ENCODE measurements at places on chromosomes 16 and 17.

DNA sequence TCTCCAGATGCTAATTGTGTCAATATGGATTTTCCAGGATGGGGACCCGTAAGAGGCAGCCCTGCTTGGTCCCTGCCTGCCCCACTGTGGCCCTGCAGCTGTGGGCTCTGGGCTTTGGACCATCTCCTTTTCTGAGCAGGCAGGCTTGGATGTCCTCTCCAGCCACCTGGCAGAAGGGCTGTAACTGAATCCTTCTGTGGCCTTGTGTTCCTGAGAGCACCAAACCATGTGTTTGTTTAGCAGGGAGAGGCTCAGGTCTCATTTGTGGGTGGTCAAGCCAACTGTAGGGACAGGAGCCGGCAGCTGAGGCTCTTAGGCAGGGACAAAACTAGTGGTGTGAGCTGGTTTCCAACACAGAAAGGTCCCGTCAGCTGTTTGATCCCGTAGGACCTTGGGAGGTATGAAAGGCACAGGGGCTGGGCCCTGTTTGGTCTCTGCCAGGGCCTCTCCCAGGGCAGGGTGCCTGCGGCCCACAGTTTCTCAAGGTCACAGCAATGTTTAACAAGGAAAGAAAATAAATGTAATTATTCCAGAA is 18.5 kb downstream of the SEC14L5 start:
- DNase-seq = no peak

DNA sequence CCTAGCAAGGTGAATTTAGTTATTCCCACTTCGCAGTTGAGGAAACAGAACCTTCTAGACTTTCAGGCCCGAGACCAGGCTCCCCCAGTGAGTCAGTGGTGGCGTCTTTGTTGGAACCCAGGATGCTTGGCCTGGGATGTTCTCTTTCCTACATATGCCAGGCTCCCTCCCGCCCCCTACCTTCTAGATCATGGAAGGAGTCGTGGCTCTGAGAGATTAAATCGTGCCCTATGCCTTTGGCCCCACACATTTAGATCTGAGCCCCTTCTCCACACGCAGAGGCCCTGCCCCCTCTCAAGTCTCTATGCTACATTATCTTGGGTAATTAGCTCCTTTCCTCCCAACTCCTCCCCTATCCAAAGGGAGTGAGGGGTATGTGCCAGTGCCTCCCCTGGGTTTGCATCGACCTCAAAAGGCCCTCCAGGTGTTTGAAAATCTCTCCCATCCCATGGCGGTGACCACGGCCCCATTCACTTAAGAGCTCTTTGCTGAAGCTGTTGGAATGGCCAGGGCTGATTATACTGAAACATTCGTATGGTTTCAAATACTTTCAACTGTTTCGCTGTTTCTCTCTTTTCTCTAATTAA is 3.0 kb downstream of the NGFR start:
- DNase-seq = no peak

GRCh38 chr17:3547628-3548027 is 10.0 kb downstream of the TRPV3 start:
- no peak for DNase-seq

DNA sequence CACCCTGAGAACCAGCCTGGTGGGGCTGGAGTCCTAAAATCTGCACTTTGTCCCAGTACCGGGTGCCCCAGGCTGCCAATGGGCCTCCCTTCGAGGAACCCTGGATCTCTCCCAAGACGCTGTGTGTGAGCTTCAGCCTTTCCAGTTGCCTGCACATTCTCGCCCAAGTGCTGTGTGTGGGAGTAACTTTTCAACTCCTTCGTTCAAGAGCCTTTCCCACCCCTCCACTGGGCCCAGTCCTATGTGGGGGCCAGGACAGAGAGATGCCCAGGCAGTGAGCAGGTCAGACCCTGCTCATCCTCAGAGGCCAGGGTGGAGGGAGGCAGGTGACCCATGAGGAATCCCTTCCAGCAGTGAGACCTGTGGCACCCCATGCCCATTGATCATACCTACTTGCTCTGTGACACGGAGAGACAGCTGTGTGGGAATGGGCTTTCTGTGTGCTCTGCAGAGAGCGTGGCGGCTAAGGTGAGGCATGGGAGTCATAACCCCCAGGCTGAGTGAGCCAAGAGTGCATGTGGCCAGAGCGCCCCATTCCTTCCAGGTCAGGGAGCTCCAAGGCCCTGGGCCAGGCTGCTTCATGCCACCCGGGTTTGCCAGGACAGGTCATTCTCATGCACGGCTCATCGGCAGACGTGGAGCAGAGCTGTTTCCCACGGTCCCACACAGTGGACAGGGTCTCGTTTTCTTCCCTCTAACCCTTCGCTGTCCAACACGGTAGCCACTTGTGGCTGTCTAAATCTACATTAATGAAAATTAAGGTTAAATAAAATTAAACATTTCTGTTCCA is 154.4 kb downstream of the CLEC16A start:
- no peak for DNase-seq

- DNase-seq = no peak
These were observed 51.2 kb downstream of the LITAF start for GRCh38 chr16:11535494-11535893.

DNA sequence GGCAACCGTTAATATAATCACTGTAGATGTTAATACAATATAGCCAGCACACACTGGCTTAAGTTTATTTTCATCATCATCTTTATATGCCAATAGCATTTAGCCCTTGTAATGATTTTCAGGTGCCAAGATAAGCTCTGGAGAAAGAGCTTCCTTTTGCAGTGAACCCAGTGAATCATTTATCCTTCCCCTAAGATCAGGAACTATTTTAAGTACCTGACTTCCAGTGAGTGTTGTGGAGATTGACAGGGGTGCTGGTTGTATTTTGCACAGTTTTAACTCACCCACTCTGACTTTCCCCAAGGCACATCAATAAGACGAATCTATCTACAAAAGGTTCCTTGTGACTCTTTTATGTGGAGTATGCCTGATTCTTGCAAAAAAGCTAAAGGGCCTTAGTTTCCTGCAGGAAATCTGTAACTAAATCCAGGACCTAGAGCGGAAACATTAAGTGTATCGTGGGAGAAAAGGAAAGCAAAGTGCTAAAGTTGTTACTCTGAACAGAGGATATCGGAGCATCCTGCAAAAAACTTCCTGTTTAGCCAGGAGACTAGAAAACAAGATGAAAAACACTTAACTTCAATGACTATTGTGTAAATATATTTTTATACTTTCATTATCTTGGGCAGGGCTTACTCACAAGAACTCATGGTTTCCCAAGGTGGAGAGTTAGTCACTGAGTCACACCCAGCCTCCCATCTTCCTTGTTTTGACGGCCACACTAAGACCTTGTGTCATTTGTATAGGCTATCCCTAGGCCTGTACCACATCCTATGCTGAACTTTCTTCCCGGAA is 183.6 kb downstream of the MAP2K6 start:
- peak; percentile 17 for DNase-seq

DNA sequence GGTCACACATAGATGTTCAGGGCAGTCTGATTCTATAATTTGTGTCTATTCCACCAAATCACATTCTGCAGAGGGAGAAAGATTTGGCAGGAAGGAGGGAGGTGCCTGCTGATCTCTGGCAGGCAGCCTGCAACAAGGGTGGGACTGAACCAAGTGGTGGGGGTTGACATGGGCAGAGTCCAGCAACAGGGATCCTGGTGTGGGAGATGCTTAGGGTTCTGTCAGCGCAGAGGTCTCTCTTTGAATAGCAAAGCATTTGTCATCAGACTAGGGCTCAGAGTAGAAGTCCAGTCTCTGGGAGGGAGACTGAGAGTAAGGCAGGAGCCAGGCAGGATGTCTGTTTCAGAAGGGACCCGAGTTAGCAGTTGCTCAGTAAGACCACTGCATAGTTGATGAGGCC is 94.6 kb downstream of the UTP18 start:
- DNase-seq = no peak

DNA sequence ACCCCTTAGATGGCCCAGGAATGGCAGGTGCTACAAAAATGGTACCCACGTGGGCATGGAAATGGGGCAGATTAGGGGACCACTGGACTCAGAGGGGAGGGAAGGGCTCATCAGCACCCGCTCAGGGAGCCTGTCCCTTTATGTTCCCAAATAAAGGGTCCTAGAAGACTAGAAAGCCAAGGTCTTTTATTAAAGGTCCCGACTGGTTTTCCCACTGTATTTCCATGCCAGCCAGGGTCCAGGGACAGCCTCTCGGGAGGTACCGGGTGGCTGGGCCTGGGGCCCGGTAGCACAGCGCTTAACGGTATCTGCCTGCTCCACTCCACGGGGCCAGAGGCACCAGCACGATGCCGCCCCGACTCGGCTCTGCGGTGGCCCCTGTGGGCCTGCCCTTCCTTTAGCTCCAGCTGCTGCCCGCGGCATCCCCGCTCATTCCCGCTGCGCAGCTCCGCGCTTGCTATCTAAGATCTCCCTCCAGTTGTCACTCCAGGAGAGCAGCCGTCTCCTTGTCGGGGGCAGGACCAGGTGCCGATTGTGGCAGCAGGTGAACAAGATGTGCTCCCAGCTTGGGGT is 1.4 kb downstream of the NT5C start:
- no peak for DNase-seq

DNA sequence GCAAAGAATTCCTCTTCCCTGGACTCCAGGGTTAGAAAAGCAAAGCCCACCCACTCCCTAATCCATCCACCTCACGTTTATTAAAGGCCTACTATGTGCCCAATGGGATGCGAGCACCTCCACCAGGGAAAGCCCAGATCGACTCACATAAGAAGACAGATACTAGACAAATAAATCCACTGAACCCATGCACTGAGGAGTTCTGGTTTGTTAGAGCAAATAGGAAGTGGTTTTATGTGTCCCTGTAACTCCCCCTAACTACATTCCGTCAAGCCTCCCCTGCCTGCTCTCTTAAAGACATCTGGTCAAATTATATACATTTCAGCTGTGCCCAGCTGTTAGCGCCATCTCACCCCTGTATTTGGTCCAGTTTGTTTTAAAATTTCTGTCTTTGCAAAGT is 218.5 kb upstream of the RPL38 start:
- no peak for DNase-seq

- DNase-seq = no peak
These were observed 92.2 kb downstream of the CMC2 start for GRCh38 chr16:80914379-80915078.

- no peak for DNase-seq
These were observed 9.4 kb downstream of the MLKL start for GRCh38 chr16:74691093-74691855.

DNA sequence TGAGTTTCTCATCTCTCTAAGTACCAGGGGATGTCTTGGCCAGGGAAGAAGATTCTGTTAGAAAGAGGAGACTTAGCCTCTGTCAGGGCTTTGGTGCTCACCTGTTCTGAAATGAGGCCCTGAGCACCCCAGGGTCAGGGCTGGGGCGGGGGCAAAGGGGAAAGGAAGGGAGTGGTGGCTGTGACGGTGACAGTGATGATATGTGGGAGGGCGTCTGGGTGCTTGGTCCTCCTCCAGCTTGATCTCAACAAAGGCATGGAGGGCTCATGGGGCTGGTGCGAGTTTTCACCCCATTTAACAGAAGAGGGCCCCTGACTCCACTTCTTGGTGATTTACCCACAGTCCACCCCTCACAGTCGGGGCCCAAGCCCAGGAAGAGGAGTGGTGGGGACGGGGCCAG is 15.1 kb downstream of the SOX8 start:
- no peak for DNase-seq

DNA sequence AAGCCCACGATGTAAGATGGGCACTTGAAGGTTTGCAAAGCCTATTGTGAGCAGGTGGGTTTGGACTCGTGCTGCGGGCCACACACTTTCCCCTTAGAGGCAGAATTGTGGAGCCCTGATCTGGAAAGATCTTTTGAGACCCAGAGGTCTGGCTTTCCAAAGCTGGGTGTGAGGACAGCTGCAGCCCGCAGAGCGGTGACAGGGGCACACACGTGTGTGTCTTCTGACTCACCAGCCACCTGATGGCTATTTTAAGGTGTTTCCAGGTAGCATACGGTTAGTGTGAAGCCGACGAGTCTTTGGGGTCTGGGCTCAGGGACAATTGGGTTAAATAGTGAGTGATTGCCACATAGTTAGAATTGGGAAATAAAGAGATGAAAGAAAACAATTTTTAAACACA is 108.9 kb upstream of the GSE1 start:
- no peak for DNase-seq

GRCh38 chr16:51985126-51985525 is 561.8 kb downstream of the TOX3 start:
- DNase-seq = no peak

DNA sequence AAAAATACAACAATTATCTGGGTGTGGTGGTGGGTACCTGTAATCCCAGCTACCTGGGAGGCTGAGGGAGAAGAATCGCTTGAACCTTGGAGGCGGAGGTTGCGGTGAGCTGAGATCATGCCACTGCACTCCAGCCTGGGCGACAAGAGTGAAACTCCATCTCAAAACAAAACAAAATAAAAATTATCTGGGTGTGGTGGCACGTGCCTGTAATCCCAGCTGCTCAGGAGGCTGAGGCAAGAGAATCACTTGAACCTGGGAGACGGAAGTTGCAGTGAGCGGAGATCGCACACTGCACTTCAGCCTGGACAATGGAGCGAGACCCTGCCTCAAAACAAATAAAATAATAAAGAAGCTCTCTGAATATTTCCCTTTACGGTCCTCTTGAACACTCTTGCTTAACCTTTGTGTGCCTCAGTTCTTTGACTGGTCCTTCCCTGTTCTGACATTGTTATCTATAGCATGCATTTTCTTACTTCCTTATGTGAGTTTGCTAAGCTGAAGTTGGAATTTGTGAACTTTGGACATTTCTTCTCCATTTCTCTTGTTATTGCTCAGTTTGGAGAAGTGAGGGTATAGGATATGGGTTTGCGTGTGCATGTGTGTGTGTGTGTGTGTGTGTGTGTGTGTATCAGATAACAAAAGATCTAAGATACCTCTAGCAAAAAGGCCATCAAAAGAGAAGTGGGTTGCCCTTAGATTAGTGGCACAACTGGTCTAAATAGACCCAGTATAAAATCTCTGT is 29.7 kb upstream of the WSB1 start:
- DNase-seq = no peak

GRCh38 chr16:85988723-85989313 is 89.9 kb downstream of the IRF8 start:
- no peak for DNase-seq

GRCh38 chr16:54245788-54246453 is 40.7 kb downstream of the IRX3 start:
- no peak for DNase-seq

DNA sequence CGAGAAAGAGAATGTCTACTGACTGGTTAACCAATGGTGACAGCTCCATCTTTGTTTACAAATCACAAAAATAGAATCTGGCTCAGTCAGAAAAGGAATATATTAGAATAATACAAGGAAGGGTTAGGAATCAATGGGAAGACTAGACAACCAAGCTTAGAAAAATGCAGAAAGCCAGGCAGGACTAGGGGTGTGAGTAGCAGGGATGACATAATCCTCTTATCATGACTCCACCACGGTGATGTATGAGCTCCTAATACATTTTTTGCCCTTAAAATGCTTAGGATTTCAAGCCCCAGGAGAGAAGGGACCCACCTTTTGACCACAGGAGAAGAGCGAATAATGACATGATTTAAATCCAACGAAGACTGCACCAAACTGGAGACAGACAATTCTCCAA is 252.3 kb downstream of the CHD9NB start:
- DNase-seq = no peak
